Uterus (tissue), 4 donors: ENCODE measurements at places on chromosomes 2 and 18. TPM values are rescaled to one million over a fixed set of nuclear protein-coding genes. Genes with fewer than 3 reads are reported as not detected.
A peak's percentile ranks its signal among the peaks of the same experiment; 100 is the strongest.

- no peaks in the 10 kb centered on the region for H3K4me1 ChIP-seq
- no peaks in the 10 kb centered on the region for H3K36me3 ChIP-seq
- H3K27ac ChIP-seq: no peak overlapping the region
- no peak overlapping the region for H3K4me3 ChIP-seq
- no peaks in the 10 kb centered on the region for H3K27me3 ChIP-seq
- no peak for DNase-seq
Observed at GRCh38 chr18:44898498-44898897, 217.8 kb downstream of the SETBP1 start.

- no peaks in the 10 kb centered on the region for H3K36me3 ChIP-seq
- no peak for DNase-seq
- H3K27me3 ChIP-seq: no peaks in the 10 kb centered on the region
- H3K27ac ChIP-seq: no peak overlapping the region
- H3K4me3 ChIP-seq: no peak overlapping the region
Observed at GRCh38 chr2:95056461-95057459, 31.3 kb downstream of the MAL start.

GRCh38 chr2:123453046-123453700, 571.9 kb upstream of the CNTNAP5 start:
- H3K27ac ChIP-seq: no peak overlapping the region
- no peak for DNase-seq
- H3K36me3 ChIP-seq: no peaks in the 10 kb centered on the region
- H3K27me3 ChIP-seq: no peaks in the 10 kb centered on the region

DSEL gene
- 8.8 TPM for total RNA-seq

- no peak overlapping the region for H3K27ac ChIP-seq
- H3K4me1 ChIP-seq: no peaks in the 10 kb centered on the region
- H3K27me3 ChIP-seq: no peaks in the 10 kb centered on the region
- no peak for DNase-seq
- H3K4me3 ChIP-seq: no peak overlapping the region
Observed at GRCh38 chr18:24322584-24323136, 75.0 kb downstream of the OSBPL1A start.

GRCh38 chr2:60707750-60708371, 48.2 kb upstream of the PAPOLG start:
- H3K4me3 ChIP-seq: no peak overlapping the region
- H3K27ac ChIP-seq: no peak overlapping the region
- no peaks in the 10 kb centered on the region for H3K27me3 ChIP-seq
- H3K36me3 ChIP-seq: no peaks in the 10 kb centered on the region
- DNase-seq: no peak
- no peaks in the 10 kb centered on the region for H3K4me1 ChIP-seq

PAIP2B gene
- total RNA-seq: 12.9 TPM

ATP9B gene
- total RNA-seq: 111 TPM

GRCh38 chr18:3500016-3500415, 50.0 kb downstream of the TGIF1 start:
- H3K4me3 ChIP-seq: no peak overlapping the region
- no peaks in the 10 kb centered on the region for H3K27me3 ChIP-seq
- DNase-seq: no peak
- no peaks in the 10 kb centered on the region for H3K4me1 ChIP-seq

WNT10A gene
- not detected for total RNA-seq

TRMT61B gene
- 14.1 TPM for total RNA-seq

DNA sequence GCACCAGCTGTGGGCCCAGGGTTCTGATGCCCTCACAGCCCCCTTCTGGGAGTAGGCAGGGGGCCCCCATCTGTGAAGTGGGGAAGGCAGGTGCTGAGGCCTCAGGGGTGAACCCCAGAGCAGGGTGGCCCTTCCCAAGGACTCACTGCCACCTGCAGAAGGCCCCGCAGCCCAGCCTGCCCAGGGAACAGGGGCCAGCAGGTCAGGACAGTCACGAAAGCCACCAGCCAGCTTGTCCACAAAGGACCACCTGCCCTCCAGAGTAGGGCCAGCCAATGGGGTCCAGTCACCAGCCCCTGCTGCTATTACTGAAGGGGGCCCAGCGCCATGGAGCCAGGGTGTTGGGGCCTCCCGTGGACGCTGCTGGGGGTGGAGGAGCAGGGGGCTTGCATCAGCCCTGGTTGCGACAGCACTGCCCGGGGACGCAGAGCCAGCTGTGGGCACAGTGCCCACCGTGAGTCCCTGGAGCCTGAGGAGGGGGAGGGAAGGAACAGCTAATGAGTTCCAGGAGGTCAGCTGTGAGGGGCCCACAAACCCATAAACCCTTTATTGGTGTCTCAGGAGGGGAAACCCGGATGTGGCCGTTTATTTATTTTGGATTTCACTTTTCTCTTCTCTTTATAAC, 11.5 kb upstream of the SNED1 start:
- H3K27ac ChIP-seq: peak overlapping the region; percentile 53
- H3K4me3 ChIP-seq: no peak overlapping the region
- H3K27me3 ChIP-seq: no peaks in the 10 kb centered on the region

DNA sequence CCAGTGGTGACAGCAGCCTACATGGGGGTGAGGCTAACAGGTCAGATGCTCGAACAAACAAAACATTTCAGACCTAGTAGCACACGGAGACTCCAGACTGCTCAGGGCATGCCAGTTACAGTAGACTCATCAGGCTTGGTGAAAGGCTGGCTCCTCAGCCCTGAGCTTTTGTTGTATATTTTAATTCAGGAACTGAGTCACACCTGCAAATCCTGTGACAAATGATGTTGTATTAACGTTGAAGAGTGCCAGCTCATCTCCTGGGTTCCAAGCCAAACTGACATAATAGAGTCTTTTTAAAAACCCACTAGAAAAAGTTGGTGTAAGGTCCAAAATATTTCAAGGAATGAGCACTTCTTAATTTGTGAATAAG, 65.3 kb downstream of the C1D start:
- no peak overlapping the region for H3K4me3 ChIP-seq
- DNase-seq: no peak
- H3K36me3 ChIP-seq: no peaks in the 10 kb centered on the region
- H3K27me3 ChIP-seq: no peaks in the 10 kb centered on the region

DNA sequence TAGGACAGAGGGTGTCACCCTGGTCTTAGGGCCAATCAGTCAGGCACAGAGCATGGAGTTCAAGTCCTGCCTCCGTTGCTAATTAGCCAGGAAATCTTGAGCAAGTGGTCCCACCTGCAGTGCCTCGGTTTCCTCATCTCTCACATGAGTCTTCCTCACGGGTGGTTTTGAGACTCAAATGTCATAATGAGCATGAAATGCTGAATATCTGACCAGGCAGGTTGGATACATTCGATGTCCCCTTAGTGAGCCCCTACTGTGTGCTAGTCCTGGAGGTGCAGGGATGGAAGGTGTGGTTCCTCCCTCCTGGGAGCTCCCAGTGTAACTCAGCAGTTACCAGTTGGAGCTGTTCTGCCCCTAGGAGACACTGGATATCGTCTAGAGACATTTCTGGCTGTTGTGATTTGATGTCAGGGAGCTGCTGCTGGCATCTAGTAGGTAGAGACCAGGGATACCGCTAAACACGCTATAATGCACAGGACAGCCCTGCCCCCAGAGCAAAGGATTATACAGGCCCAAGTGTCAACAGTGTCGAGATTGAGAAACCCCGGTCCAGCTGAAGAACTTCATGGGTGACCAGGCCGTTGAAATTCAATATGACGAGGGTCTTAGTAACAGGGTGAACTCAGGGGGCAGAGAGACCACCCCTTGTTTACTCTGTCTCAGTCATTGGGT, 118.5 kb upstream of the TWIST2 start:
- no peaks in the 10 kb centered on the region for H3K27me3 ChIP-seq
- H3K4me1 ChIP-seq: peaks cover 16% of the 10 kb centered on the region
- no peak overlapping the region for H3K4me3 ChIP-seq
- peak overlapping the region; percentile 95 for H3K27ac ChIP-seq
- no peaks in the 10 kb centered on the region for H3K36me3 ChIP-seq
- no peak for DNase-seq

DNA sequence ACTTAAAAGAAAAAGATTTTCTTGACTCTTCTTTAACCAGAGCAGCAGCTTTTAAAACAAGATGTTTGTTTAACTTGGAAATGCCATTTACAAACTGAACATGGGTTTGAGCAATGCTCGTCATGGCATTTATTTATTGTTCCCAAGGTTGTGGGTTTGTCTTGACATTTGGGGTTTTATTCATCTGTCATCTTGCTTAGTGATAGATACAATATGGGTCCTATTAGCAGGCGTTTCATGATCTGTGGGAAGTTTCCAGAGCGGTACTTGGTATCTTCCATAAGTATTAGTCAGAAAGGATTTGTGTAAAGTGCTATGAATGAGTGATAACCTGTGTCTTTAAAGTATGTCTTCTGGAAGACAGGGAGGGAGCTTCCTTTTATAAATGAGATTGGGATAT, 29.9 kb upstream of the MGAT5 start:
- H3K4me3 ChIP-seq: no peak overlapping the region
- DNase-seq: no peak
- H3K27me3 ChIP-seq: no peaks in the 10 kb centered on the region
- no peaks in the 10 kb centered on the region for H3K36me3 ChIP-seq

DNA sequence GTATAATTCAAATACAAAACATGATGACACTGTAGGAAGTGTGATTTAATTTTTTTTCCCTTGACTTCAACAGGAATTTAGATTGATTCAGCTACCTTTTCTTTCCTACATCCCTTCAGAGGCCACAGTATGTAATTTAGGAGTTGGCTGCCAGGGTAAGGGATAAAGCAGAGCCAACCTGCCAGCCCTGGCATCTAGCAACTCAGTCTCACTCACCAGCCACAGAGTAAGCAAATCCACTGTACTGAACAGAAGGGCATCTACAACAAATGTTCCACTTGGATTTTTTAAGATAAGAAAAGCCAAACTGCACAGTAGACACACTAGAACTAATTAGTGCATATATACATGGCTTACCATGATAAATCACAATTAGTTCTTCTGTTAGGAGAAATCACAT, 54.3 kb upstream of the PEX13 start:
- DNase-seq: no peak
- no peaks in the 10 kb centered on the region for H3K27me3 ChIP-seq
- H3K36me3 ChIP-seq: no peaks in the 10 kb centered on the region

DNA sequence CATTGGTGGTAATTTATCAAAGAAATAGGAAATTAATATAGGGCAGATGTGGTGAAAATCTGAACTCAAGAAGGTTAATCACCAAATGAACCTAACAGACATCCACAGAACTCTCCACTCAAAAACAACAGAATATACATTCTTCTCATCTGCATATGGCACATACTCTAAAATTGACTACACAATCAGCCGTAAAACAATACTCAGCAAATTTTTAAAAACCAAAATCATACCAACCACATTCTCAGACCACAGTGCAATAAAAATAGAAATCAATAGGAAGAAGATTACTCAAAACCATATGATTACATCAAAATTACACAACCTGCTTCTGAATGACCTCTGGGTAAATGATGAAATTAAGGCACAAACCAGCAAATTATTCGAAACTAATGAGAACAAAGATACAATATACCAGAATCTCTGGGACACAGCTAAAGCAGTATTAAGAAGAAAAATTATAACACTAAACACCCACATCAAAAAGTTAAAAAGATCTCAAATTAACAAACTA, 31.0 kb downstream of the RBM43 start:
- no peaks in the 10 kb centered on the region for H3K4me1 ChIP-seq
- no peak overlapping the region for H3K4me3 ChIP-seq
- no peaks in the 10 kb centered on the region for H3K27me3 ChIP-seq
- no peak for DNase-seq
- H3K27ac ChIP-seq: no peak overlapping the region
- H3K36me3 ChIP-seq: no peaks in the 10 kb centered on the region

FN1 gene
- 1,074 TPM for total RNA-seq

CNTNAP5 gene
- total RNA-seq: not detected

GRCh38 chr2:118122594-118123281, 34.5 kb downstream of the INSIG2 start:
- no peak overlapping the region for H3K4me3 ChIP-seq
- no peaks in the 10 kb centered on the region for H3K4me1 ChIP-seq
- H3K36me3 ChIP-seq: no peaks in the 10 kb centered on the region
- DNase-seq: no peak
